ENCODE measurements at places on chromosomes 2 and 18.

DNA sequence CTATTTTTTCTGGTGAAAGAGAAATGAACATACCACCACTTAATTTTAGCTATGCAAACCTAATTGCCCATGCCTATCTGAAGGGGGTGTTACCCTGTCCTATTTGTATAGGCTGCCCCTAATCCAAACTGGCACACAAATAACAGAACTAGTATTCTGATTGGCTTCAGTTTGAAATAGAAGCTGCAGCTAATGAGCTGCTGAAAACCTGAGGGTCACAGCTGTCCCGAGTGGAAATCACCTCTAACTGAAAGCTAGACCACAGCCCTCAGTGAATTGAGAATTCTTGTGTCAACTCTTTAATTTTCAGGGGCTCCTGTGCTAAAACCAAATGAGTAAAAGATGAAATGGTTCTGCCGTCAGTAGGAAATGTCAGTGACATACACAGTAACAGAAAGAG is 28.7 kb downstream of the CCDC141 start:
- no peak for DNase-seq

DNA sequence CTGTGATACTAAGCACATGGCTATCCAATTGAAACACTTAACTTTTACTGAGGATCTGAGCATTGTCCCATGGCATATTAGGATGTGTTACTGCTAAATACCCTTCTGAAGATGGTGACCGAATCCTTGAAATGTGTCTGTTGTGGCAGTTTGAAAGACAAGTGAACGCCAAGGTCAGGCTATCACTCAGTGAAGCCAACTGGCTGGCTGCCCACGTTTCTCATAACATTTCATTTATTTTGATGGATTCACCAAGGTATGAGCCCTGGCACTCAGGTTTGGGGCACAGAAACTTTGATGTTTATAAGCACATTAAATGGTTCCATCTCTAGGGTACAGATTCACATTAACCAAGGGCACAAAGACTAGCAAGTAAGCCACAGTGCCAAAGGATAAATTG is 850.3 kb downstream of the DPP10 start:
- no peak for DNase-seq

GRCh38 chr18:25326361-25326952 is 25.5 kb downstream of the ZNF521 start:
- DNase-seq = no peak

DNA sequence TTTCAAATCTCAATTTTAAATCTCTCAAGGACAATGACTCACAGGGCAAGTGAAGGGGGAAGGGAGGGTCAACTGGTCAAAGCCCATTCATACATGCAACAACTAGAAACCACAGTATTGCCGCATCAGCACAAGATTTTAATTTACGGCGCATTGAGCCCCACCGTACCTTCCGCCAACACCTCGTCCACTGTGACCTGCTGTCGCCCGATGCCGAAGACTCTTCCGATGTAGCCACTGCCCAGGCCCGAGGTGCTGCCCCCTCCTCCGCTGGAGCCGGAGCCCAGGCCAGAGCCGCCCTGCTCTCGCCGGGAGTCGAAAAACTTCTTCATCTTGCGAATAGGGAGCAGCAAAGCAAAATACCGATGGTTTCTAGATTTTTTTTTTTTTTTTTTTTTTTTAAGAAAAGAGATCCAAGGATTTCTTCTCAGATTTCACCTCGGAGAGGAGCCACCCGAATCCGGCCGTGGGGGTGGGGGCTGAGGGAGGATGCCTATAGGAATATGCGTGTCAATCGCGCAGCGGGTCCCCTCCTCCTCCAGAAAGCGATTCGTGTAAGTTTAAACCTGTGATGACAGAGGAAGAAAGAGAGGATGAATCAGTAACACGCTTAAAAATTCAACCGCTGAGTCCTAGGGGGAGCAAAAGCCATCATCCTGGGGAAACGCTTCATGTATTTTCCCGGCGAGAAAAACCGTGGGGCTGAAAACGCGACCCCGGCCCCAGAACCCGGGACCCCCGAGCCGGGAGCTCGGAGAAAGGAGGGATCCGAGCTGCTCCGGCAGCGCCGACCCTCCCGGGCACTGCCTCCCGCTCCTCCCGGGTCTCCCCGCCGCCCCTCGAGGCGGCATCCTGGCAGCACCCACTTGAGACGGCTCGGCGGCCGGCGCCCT is 584 bp downstream of the AAK1 start:
- peak; percentile 78 for DNase-seq

DNA sequence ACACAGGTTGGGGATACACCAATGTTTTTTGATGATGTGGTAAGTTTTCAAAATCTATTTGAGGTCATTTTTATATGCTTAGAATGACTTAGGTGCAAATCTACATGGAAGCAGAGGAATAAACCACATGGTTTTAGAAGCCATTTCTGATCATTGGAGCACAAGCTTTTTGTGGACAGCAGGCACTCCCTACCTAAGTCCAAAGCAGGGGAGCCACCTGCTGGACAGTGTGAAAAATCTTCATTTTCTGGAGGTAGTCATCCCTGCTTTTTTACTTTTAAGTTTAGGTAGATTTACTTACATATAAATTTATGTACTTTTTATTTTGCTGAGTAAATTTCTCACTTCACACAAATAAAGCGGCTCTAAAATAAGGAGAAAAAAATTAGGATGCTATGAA is 323.2 kb downstream of the PLCL1 start:
- DNase-seq = peak; percentile 35

- DNase-seq = no peak
Measured at GRCh38 chr18:46224181-46224775, 120.1 kb downstream of the HAUS1 start.

- peak; percentile 90 for DNase-seq
Measured at GRCh38 chr18:3129053-3129864, 90.5 kb downstream of the MYOM1 start.

DNA sequence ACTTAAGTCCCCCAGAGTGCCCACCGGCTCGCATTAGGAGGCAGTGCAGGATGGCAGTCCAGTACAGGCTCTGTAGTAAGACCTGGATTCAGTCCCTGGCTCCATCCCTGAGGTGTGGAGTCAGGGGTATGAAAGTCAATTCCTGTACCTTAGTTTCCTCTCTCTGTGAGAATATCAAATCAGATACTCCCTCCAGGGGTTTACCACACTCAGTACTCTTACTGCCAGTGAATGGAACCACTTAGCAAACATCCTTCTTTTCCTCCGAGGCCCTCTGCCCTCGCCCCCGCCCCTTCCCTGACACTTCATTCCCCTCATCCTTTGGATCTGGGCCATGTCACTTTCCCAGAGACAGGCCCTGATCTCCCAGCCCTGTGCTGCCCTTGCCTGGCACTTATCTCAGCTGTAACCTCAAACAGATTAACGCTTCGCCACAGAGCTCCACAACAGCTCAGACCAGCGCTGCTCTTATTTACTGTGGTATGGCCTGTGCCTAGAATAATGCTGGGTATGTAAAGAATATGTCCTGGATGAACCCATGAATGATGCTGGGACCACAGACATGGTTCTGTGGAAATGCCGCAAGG is 159.0 kb upstream of the TMEM200C start:
- peak; percentile 23 for DNase-seq

- no peak for DNase-seq
Measured at GRCh38 chr18:51236225-51236624, 38.7 kb upstream of the MEX3C start.

- DNase-seq = no peak
Measured at GRCh38 chr18:6942742-6943141, 174.9 kb downstream of the LAMA1 start.

GRCh38 chr2:156518138-156518537 is 82.0 kb downstream of the GPD2 start:
- no peak for DNase-seq

GRCh38 chr2:143792602-143793001 is 663.4 kb downstream of the ARHGAP15 start:
- DNase-seq = no peak

DNA sequence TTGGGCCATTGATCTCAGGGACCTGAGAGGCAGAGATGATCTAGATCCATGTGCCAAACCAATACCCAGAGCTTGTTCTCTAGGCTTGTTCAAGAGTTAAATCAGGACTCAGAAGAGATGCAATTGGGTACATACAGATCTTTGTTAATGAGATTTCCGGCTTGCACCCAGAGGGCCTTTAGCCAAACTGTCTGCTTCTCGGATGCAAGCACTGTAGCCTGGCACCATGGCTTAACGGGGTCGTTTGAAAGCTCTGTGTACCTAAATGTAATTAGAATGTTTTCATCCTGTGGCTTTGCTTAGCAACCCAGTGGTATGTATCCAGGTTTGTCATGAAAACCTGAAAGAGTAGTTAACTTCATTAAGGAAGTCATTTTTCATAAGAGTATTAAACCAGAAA is 94.2 kb downstream of the TPGS2 start:
- DNase-seq = no peak

GRCh38 chr2:241399941-241400922 is 44.1 kb downstream of the FARP2 start:
- no peak for DNase-seq

DNA sequence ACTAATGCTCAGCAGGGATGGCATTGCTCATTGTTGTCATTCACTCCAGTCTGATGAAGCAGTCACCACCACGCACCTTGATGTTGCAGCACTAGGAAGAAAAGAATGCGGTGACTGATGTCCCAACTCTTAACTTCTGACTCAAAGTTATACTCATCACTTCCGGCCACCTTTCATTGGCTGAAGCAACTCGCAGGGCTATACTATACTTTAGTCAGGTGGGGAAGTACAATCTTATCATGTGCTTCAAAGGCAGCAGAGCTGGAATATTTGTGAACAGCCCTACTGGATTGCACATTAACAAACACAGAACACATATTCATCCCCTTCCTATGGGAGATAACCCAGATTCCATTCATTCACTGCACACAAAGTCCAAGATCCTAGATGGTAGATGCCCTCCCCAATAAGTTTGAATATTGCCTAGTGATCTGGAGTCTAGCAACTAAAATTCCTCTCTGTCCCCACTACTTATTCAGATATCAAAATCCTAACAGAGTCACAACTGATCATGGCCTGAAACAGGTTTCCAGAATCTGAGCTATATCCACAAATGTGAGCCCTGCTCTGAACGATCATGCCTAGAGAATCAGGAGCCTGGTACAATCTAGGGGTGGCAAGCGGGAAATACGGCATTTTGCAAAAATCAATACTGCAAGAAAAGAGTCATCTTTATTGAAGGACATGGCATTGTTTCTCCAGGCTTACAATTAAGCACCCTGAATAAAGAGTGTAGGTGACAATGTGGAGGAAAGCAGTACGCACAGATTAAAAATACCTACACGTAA is 3.4 kb upstream of the SPATS2L start:
- DNase-seq = no peak

- DNase-seq = no peak
Measured at GRCh38 chr18:59908799-59909198, 9.0 kb downstream of the PMAIP1 start.
